Activated T-helper 2 cell treated with anti-CD3 and anti-CD28 coated beads, Interferon-gamma antibody, Interleukin-2, Interleukin-4, amounts not matched to agents 10 μg/mL and 5 μg/mL and 100 μg/mL, durations not matched to agents 14 hours and 24 hours and 36 hours (primary cell): ENCODE measurements at places on chromosomes 3 and 15. TPM values are rescaled to one million over a fixed set of nuclear protein-coding genes. Genes with fewer than 3 reads are reported as not detected.

The HRG gene
- not detected in 2 replicates for total RNA-seq

The LYZL4 gene
- not detected in 2 replicates for total RNA-seq

The KBTBD13 gene
- not detected in 2 replicates for total RNA-seq

The ZDHHC23 gene
- total RNA-seq, result 2.6 and 2.9 TPM in 2 replicates

The COL6A6 gene
- total RNA-seq, result not detected in 2 replicates

The A4GNT gene
- total RNA-seq, result not detected in 2 replicates

The ADCY5 gene
- total RNA-seq, result not detected in 2 replicates

The ZIC1 gene
- total RNA-seq, result not detected in 2 replicates

The SLC22A14 gene
- total RNA-seq, result not detected in 2 replicates

The BCL2A1 gene
- 101 and 104 TPM in 2 replicates for total RNA-seq

The TGM4 gene
- not detected in 2 replicates for total RNA-seq

DNA sequence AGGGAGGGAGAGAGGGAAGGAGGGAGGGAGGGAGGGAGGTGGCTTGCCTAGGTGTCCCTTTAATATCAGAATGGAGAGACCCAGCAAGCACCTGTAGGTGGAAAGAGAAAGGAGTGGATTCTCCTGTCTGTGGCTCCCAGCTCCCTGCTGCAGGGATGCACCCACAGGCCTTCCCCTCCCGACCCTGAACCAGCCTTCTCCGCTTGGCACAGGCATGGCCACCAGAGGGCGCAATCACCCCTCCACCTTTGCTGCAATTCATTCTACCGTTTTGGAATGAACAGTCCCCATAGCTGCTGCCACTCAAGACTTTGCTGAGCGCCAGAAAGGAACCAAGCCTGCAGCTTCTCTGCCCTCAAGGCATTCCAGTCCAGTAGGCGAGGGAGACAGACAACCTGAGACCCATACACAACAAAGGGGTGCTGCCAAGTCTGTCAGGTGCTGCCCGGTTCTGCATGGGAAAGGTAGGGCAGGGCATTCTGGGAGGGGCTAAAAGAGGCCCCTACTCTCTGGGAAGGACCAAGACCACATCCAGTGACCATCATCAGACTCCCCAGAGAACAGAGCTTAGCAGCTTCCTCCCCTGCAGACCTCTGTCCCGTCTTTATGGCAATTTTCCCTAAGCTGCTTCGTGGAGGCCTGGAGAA, 4.9 kb downstream of the TLR9 start:
- peak; percentile 77 for DNase-seq

GRCh38 chr3:128330214-128330842, 136.4 kb downstream of the DNAJB8 start:
- no peak for DNase-seq

DNA sequence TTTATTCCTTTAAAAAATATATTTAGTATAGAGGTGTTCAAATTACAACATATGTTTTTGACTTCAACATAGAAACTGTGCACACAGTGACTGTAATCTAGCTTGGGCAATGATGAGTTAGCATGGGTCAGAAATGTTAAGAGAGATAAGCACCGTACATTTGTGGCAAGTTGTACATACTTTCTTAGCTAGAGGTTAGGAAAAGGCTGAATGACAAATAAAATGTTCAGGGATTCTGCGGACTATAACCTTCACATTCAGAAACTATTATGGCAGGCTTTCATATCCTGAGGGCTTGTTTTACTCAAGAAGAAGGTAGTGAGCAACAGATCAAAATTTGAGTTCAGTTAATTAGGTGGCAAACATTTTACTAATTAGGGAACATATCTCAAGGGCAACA, 379.7 kb upstream of the EPHA6 start:
- no peak for DNase-seq

- no peak for DNase-seq
These were observed 335.9 kb upstream of the ICE2 start for GRCh38 chr15:60814855-60815254.

DNA sequence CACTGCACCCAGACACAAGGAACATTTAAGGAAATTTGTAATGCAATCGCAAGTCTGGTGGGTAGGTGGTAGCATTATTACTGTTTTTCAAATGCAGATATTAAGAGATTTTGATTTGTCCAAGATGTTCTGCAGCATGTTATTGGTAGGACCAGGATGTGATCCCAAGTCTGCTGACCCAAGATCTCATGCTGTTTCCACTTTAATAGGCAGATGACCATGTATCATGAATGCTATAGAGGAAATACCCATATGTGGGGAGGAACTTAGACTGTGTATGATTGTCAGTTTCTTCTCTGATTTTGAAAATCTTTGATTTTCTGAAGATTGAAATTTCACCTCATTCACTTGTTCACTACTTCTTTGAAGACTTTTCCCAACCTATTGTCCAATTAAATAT, 28.7 kb downstream of the ATP6V1A start:
- DNase-seq, result no peak

GRCh38 chr3:74055061-74055460, 430.3 kb upstream of the PDZRN3 start:
- no peak for DNase-seq

DNA sequence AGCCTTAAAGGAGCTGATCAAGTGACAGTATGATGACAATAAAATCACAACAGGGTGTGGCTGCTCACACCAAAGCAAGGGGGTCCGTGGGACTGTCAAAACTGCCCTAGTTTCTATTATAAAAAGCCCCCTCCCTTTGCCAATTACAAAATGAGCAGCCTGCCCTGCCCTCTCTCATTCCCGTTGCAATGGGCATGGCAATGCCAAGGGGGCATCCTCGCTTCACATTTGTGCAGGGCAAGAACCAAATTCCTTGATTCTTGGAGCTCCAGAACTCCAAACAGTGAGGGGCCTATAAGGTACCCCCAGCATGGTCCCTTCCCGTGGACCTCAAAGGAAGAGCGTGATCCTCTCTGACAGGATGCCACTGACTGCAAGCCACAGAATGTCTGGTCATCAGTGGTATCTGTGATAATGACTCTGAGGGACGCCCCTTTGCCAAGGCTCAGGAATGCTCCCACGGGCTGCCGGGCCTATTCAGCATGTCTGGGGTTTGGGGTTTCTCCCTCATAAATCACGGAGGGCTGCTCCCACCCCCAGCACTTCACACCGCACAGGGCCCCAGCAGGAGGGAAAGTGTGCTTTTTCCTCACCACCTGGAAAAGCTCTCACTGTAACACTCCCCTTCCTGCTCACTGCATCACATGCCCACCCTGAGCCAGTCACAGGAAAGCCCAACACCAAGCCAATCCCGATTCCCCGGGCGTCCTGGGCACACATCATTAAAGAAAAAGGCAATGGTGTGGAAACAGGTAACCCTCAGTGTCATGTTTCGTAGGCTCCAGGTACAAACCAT, 105.1 kb upstream of the TRPM1 start:
- DNase-seq, result no peak

DNA sequence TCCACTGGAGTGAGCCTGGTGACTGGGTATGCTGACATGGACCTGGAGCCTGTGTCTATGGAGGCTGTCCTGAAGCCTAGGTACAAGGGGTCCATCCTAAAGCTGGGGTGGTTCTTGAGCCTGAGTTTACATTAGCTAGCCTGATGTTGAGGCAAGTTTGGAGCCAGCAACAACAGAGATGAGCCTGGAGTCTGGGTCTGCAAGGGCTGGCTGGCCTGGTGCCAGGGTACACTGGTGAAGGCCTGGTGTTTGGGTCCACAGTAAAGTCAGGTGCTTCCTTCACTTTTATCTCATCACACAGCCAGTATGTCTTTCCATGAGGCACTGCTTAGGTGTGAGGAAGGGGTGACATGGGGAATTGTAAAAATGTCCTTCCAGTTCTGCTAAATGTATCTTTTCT, 49.5 kb downstream of the TP63 start:
- no peak for DNase-seq

DNA sequence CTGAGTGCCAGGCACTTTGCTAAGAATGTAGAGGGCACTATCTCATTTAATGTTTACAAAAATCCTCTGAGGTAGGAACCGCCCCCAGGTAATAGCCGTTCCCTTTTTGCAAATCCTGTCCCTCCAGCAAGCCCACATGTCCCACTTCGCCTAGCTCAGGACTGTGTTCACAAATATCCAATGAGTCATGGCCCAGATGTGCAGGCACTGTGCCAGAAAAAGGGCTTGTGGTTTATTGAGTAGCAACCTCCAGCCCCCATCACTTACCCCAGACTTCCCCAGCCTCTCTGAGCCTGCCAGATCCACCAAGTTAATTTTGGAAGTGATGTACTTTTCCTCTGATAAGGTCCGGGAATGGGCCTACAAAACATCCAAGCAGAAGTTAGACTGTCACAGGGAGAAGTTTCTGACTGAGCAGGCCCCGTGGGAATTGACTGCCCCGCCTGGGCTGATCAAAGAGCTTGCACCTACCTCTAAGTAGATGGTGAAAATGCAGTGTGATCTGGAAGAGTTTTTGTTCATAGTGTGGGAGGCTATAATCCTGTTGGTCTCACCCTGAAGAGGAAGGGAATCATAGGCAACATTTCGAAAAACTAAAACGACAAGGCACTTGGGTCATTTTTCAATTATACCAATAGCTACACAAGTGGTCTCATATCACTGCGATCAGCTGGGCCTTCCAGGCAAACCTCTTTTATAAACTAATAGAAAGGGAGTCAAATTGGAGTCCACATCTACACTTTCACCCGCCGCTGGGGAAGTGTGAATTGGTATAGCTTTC, 15.7 kb downstream of the KIF9 start:
- DNase-seq, result no peak

GRCh38 chr15:92288755-92289154, 104.9 kb upstream of the ST8SIA2 start:
- DNase-seq, result no peak

DNA sequence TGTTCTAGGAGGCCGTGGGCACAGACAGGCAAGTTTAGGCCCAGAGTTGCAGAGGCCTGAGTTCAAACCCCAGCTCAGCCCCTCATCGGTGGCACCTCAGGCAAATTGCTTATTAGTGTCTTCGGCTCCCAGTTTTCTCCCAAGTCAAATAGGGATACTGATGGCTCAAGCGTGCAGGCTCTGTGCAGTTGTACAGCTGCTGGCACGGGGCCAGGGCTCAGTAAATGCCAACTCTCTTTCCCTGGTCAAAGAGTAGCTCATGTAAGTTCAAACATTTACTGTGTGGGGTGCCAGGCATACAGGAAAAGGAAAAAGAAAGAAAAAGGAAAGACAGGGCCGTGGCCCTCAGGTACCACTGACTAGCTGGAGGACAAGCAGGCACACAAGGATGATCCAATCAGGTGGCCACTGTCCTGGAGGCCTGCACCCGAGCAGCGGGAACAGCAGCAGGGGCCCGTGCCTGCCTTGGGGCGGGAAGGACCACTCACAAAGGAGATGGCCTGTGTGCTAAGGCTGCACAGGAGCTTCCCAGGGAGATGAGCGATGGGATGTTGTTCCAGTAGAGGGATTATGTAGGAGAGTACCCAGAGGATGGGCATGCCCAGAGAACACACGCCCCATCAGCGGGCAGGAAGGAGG, 70.8 kb downstream of the TBC1D2B start:
- no peak for DNase-seq

DNA sequence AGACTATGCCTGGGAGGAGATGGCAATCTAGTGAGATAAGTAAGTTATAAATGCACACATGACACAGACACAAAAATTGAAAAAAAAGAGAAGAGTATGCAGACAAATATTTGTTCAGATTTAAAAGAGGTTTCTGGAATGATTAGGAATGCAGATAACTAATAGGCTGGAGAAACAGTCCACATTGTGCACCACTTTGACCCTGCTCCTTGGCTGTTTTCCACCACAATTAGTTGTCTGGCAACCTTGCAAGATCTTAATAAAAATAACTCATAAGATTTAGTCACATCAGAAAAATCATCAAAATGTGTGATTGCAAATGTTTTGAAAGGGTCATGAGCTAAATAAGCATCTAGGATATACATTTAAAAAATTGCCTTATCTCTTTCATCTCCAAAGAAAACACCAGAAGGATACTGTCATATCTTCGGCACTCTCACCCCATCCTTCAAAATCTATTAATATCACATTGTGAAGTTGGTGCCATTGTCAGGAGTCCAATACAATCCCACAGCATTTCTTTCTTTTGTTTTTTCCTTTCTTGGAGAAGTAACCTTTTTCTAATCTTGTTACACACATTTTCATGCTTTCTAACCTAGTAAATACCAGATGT, 153.7 kb upstream of the KCNMB2 start:
- no peak for DNase-seq

DNA sequence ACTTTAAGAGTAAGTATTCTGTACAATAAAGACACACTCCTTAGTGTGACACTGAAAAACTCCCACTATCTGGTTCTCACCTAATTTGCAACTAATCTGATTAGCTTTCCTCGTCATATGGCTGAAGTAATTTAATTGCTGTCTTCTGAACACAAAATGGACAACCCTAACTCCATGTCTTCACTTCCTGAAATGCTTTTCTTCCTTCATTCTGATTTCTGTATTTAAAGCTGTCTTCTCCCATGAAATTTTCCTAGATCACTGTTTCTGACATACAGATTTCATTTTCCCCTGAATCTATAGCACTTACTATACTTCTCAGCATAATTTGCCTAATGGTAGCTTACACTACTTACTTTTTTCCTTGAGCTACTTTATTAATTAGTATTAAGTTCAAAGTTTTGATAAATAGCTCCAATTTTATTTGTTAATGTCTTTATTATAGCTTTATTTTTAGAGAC, 6.3 kb downstream of the CCPG1 start:
- DNase-seq, result no peak

DNA sequence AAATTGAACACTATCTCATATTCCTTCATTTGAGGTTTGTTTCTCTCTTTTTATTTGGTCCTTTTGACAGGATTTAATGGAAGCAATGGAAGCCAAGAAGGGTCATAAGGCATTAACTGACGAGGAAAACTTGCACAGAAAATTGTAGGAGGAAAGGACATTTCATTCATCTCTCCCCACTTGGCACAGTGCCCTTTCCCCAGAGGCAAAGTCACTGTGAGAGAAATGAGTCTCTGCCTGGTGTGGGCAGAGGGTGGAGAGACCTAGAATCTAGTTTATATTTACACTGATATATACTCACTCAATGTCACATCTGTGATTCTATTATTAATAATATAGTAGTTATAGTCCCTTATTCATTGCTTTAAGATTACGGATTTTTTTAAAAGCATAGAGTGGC, 324.6 kb upstream of the IL12A start:
- DNase-seq, result no peak

DNA sequence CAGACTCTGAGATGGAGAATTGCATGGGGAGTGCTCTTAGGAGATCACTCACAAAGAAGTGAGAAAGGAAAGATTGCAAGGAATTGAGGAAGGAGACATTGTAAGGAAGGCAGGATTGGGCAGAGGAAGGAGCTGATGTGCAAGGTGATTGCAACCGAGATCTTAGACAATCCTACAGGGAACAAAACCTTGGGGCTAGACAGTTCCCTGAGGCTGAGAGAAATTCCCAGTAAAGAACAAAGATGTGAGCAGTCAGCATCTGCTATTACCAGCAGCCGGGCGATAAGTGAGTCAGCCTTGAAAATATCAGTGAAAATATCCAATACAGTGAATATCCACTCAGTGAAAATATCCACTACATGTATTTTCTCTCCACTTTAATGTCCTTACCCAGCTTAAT, 143.6 kb upstream of the TBC1D5 start:
- DNase-seq, result no peak
